ENCODE measurements at places on chromosomes 4 and X.

- DNase-seq, result no peak
Observed at GRCh38 chrX:150913511-150913910, 15.0 kb upstream of the CD99L2 start.

DNA sequence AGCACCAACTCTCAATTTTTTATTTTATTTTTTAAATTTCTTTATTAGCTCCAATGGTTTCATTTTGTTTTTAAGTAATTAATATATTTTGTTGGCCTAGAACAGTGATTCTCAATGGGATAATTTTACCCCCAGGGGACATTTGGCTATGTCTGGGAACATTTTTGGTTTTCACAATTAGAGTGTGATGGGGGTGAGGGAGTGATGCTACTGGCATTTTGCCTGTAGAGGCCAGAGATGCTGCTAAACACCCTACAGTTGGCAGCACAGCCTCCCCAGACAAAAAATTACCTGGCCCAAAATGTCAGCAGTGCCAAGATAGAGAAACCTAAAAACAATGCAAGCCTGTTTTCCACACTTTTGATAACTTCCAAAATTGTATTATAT is 64.6 kb downstream of the HHIP start:
- DNase-seq, result no peak

DNA sequence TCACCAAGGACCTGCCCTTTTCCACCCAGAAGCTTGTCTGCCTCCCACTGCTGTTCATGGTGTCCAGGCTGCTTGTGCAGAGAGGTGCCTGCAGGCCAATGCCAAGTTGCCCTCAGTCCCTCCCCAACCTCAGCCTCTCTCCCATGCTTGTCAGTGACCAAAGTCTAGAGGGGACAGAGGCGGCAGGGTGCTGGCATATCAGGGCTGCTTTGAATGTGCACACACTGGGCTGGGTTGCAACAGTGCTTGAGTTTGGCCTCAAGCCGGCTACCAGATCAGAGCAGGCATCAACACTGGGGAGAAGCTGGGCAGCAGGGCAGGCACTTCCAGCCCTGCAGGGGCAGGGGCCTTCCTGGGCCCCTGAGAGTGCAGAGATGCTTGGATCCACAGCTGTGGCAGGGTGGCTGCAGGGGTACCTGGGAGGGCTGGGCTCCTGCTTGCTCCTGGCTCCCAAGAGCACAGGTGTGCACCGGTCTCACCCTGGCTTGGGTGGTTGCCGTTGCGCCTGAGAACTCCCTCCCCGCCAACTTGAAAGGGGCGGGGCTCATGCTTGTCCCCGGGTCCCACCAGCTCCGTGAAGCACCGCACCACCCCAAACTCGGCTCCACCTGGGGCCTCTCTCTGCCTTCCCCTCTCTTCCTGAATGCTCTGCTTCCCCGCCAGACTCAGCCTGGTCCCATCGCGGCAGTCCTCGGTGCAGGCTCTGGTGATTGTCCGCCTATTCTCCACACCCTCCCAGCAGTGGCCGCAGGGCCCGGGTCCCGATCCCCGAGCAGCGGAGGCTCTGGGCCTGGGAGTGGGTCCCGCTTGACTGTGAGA is 1681.9 kb upstream of the ADGRL3 start:
- DNase-seq, result no peak

DNA sequence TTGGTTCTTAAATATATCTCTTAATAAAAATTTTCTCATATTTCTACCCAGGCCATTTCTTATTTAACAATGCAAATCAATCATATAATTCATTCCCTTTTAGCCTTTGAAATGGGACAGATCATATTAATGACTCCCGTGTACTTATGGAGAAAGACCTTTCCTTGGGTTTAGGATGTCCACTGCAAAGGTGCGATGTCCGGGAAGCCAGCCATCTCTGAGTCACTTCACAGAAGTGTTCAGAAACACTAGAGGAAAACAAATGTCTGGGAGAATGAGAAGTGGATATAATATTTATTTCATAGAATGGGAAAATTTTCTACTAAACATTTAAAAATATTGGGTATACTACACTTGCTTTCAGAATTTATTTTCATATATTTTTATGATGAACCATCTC is 15.3 kb downstream of the INTU start:
- no peak for DNase-seq
